ENCODE measurements at places on chromosomes 16 and 17.

GRCh38 chr16:87067836-87068761 is 249.1 kb downstream of the C16orf95 start:
- DNase-seq: no peak

DNA sequence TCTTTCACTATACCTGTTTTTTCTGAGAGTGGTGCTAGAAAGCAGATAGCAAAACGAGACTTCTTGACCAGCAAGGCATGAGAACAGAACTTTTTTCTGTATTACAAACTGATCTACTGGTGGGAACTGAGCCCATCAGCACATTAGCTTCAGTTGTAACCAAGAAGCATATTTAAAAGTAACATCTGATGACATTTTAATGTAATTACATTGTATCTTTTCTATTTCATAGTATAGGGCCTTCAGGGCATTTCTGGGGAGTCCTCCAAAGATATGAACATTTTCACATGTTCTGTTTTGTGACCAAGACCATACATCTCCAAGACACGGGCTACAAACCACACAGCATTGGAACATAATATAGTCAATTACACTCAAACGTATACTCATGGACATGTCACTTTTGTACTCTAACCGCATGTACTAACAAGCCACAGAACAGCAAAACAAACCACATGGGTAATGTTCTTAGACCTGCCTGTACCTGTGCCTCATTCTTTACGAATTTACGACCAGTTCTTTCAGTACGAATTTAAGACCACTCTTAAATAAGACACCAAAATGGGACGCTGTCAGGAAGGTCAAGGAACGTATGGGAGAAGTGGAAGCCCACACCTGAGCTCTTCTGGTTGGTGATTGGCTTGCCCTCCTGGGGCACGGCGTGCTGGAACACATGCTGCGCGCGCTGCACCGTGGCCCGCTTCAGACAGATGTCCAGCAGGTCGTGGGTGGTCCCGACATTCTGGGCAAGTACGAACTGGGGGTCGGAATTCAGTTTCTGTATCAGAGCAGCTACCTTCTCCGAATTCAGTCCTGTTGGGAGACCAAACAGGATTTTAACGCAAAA is 825 bp downstream of the BLMH start:
- no peak for DNase-seq

DNA sequence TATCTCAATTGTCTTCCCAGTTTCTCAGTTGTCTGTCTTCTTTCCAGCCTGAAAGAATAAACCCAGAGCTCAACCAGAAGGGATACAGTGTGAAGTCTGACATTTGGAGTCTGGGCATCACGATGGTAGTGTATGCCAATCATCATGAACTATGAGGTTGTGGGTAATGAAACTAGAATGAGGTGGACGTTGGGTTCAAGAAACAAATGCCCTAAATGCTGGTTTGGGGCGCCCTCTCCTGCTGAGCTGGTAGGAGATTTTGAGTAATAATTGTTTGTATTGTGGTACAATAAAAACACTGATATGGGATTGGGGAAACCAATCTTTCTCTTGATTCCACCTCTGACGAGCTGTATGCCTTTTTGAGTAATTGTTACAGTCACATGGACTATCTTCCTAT is 110.4 kb downstream of the MAP2K6 start:
- no peak for DNase-seq

GRCh38 chr16:87033021-87033471 is 284.1 kb downstream of the C16orf95 start:
- DNase-seq: no peak

DNA sequence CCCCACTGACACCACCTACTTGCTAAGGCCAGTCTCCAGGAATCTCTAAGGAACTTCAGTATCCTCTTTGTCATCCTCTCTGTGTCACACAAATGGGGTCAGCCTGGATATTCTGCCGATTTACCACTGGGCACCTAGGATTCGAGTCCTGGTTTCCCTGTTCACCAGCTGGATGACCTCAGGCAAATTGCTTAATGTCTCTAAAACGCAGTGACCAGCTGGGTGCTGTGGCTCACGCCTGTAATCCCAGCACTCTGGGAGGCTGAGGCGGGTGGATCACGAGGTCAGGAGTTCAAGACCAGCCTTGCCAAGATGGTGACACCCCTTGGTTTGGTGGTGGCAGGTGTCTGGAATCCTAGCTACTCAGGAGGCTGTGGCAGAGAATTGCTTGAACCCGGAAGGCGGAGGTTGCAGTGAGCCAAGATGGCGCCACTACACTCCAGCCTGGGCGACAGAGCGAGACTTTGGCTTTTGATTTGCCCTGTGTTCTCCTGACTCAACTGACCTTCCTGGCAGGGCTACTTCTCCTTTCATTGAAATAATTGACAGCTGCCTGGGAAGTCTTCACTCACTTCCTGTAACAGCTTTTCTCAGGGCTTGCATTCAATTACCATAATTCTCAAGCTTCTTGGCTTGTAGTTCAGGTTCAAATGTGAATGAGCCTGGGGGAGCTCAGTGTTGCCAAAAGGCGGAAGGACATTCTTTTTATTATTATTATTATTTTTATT is 15.4 kb downstream of the SYCE1L start:
- no peak for DNase-seq

- DNase-seq: no peak
These were observed 380 bp downstream of the HS3ST3A1 start for GRCh38 chr17:13601322-13601775.
